ENCODE measurements at places on chromosomes 11 and 22. TPM values are rescaled to one million over a fixed set of nuclear protein-coding genes. Genes with fewer than 3 reads are reported as not detected.
A peak's percentile ranks its signal among the peaks of the same experiment; 100 is the strongest.

- peak; percentile 92 for DNase-seq
These were observed 50.2 kb downstream of the LIF start for GRCh38 chr22:30196141-30196879.

- DNase-seq: no peak
These were observed 90.3 kb upstream of the SEZ6L start for GRCh38 chr22:26079009-26079408.

- DNase-seq: no peak
These were observed 178.7 kb upstream of the POU2AF2 start for GRCh38 chr11:111066846-111067245.

DNA sequence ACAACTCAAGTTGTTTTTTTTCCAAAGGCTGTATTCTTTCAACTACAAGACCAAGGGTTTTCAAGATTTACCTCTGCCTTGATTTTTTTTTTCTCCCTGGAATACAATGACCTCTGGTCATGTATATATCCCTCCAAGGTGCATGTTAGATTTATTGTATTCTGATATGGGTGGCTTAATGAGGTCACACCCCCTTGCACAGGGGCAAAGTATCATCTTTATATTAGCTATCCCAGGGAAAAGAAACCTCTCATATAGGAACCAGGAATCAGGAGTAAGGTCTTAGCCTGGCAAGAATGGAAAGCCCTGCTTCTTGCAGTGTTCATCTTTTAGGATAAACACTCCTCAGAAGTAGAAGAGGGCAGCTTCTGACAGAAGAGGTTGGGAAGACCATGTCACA lies 516.9 kb upstream of the TENM4 start:
- no peak for DNase-seq

DNA sequence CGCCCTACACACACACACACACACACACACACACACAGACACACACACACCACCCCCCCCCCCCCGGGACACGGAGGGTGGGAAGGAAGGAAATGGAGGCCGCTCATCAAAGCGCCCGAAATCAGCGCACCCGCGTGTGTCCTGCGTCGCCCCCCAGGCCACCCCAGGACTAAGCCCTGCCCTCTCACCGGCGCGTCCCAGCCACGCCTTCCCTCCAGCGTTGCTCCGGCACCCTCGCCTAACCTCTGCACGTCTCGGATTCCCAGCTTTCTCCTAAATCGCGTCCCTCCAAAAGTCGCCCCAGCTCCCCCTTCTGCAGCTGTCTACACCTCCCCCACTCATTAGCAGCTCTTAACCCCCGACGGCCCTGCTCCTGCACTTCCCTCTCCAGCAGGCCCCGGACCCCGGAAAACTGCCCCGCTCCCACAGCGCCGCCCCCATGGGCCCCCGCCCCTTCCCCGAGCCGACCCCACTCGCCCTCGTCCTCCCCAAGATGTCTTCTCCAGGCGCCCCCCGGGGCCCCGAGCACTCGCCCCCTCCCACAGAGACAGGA lies 557 bp downstream of the PACSIN2 start:
- DNase-seq: peak; percentile 49

DNA sequence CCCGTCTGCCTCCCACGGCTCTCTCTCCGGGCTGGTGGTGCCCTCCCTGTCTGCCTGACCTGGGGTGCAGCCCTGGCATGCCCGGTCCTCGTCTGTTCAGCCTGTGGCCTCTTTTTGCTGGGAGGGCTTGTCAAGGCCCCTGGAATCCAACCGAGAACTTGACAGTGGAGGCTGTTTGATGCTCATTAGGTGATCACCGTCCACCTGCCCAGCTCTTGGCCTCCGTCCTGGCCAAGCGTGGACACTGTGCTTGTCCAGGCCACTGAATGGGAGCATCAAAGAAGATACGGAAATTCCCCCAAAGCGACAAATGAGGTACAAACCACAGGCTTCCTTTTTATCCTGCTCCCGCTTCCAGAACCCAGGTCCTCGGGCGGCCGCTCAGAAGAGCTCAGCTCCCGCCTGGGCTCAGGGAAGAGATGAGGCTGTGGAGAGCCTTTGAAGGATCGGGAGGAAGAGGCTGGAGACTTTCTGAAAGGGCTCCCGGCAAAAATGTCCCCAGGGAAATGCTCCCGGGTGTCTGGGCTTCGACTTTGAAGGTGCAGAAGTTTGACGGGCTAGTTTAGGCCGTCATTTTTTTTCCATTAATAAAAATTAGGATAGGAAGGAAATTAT lies 1273.9 kb downstream of the BRD1 start:
- DNase-seq: no peak

- peak; percentile 35 for DNase-seq
These were observed 51.2 kb upstream of the ARHGAP20 start for GRCh38 chr11:110763249-110764011.

DNA sequence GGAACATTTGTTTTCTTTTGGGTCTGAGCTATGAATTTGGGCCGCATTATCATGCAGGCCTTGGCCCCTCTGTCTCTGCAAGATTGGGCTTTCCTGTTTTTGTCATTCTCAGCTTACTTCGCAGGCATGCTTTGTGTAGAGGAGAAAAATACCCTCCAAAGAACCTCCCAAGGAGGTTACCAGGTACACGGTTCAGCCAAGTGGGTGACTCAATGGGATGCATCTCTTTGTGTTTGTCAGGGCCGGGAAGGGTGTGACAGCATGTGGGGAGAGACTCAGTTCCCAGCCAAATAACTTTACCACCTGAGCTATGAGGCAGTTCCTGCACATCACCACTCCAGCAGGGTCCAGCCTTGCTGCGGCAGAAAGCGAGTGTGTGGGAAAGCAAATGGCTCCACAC lies 47.8 kb upstream of the CLDN5 start:
- DNase-seq: peak; percentile 49

- DNase-seq: no peak
These were observed 256.9 kb upstream of the FAT3 start for GRCh38 chr11:91967691-91968045.

GRCh38 chr11:79150966-79151365 lies 289.9 kb downstream of the TENM4 start:
- no peak for DNase-seq

DNA sequence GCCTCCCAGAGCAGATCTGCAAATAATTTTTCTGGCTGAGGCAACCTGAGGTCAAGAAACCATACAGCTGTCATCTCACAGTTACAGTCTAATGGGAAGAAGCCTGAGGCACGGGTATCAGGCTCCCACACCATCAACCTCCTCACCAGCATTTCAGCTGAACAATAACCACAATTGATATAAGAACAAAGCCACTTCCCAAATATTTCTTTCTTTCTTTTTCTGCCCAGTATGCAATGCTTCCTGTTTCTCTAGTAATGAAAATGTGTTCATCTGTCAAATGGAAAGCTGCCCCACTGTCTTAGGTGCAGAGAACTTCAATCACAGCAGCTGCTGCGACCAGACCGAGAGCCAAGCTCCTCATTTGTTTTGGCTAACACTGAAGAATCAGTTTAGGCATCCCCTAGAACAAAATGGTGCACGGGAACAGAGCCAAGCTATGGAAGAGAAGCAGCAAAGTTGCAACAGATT lies 108.4 kb downstream of the BLID start:
- no peak for DNase-seq

DNA sequence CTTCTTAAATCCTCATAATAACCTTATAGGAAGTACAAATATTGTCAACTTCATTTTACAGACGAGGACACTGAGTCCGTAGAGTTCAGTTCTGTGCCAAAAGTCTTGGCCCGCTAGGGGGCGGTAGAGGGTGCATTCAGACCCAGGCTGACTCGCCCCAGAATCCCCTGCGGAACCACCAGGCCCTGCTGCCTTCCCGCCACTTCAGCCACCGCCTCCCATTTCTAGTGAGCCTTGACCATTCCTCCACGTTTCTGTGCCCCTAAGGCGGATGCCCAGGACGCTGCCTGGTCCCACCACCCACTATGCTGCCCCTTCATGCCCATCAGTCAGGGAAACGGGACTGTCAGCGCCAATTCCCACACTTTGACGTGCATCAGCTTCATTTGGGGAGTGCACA lies 19.1 kb downstream of the SYT13 start:
- DNase-seq: no peak

GRCh38 chr11:86724137-86724536 lies 51.7 kb upstream of the ME3 start:
- no peak for DNase-seq

GRCh38 chr11:67352546-67353316 lies 615 bp downstream of the POLD4 start:
- no peak for DNase-seq

GRCh38 chr22:19576460-19577421 lies 52.5 kb upstream of the CLDN5 start:
- peak; percentile 93 for DNase-seq

- DNase-seq: peak; percentile 93
These were observed 458.3 kb downstream of the METTL15 start for GRCh38 chr11:28566339-28567089.

DNA sequence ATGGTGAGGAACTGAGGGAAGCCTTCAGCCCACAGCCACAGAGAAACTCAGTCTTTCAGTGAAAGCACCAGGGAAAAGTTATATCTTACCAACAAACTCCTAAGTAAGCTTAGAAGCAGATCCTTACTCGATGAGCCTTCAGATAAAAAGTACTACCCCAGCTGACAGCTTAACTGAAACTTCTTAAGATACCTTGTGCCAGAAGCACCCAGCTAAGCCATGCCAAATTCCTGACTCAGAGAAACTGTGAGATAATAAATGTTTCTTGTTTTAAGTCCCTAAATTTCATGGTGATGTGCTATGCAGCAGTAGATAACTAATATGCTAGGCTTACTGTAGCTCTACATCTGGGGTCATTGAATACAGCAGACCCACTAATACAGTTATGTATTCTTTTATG lies 2025.0 kb downstream of the LRRC4C start:
- no peak for DNase-seq

DNA sequence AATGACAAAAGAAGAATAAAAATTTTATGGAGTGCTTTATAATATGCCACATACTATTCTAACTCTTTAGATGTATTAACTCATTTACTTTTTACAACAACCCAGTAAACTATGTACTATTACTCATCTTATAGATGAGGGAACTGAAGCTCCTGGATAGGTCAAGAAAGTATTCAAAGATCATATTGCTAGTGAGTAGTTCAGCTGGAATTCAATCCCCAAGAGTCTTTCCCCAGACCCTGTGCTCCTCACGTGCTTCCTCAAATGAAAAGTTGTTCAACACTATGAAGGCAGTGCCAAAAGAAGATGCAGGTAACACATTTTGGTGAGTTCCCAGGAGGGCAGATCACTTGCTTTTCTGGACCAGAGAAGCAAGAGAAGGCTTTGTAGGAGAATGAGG lies 46.8 kb downstream of the BTG4 start:
- DNase-seq: no peak

- DNase-seq: no peak
These were observed 22.3 kb downstream of the APOL5 start for GRCh38 chr22:35739931-35740380.

Gene KIRREL3
- total RNA-seq: not detected

Gene LRRN4CL
- 0.51 TPM for total RNA-seq

Gene KRTAP5-10
- not detected for total RNA-seq

Gene ASPHD2
- 1.2 TPM for total RNA-seq

Gene KRTAP5-9
- total RNA-seq: not detected

Gene ROBO4
- 692 TPM for total RNA-seq

Gene CADM1
- 0.56 TPM for total RNA-seq

Gene PNPLA3
- total RNA-seq: 2.7 TPM

Gene OR51A4
- not detected for total RNA-seq

Gene IRF7
- total RNA-seq: 24.2 TPM

Gene OR10V1
- total RNA-seq: not detected

Gene PARVG
- total RNA-seq: 0.51 TPM

Measured in dermis blood vessel endothelial cell (primary cell).